Globus pallidus (tissue), 1 donor: ENCODE measurements at places on chromosomes 1 and 21.
A peak's percentile ranks its signal among the peaks of the same experiment; 100 is the strongest.

- no peak for DNase-seq
These were observed 18.7 kb downstream of the CTSK start for GRCh38 chr1:150789396-150789795.

- DNase-seq: no peak
These were observed 116.2 kb downstream of the KCNJ6 start for GRCh38 chr21:37800057-37800455.

GRCh38 chr1:201326710-201327109 is 43.4 kb downstream of the PKP1 start:
- DNase-seq: no peak

DNA sequence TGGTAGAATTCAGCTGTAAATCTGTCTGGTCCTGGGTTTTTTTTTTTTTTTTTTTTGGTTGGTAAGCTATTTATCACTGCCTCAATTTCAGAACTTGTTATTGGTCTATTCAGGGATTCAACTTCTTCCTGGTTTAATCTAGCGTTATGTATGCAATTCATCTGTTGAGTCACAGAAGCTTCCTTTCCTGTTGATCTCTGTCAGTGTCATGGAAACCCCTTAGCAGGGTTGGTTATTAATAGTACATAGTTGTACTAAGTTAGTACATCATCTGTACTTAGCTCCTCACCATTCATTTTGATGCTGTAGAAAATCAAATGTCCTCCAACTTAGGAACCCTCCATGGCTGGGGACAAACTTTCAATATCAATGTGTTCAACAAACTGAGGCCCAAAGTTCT is 51.0 kb upstream of the BARHL2 start:
- no peak for DNase-seq

GRCh38 chr1:110285316-110285715 is 53.9 kb upstream of the RBM15 start:
- no peak for DNase-seq

GRCh38 chr1:208189183-208189582 is 55.0 kb downstream of the PLXNA2 start:
- DNase-seq: no peak

- DNase-seq: no peak
These were observed 9.0 kb upstream of the TBX19 start for GRCh38 chr1:168271636-168272035.

DNA sequence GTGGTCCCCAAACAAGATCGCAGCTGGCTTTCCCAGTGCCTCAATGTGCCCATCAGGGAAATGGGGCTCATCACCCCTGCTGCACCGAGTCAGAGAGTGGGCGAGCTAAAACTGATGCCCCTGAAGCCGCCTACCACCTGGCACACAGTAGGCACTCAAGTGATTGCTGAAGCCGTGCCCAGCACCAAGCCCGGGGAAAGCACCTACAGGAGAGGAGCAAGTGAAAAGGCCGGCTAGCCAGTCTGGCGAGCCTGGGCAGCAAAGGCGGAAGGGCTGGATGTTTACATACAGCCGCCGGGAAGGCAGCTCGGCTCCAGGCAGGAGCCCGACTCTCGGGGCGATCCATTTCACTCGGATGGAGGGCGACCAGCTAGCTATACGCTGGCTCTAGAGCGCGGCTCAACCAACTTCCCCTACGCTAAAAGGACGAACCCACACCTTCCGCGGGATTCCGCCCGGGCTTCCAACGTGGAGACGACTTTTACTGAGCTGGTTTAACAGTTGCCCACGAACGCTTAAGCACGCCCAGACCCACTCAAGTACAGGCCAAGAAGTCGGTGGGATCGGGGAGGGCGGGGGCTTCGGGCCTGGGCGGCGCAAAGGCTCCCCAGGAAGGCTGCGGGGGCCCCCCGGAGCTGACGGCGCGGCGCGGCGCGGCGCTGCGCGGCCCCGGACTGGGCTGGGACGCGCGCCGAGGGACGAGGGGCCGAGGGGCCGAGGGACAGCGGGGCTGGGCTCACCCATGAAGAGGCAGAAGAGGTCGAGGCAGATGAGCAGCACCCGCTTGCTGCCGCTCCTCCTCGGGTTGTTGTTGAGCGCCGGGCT is 1.0 kb downstream of the PLPP3 start:
- DNase-seq: no peak

GRCh38 chr1:9561429-9561828 is 22.2 kb downstream of the SLC25A33 start:
- DNase-seq: peak; percentile 68

DNA sequence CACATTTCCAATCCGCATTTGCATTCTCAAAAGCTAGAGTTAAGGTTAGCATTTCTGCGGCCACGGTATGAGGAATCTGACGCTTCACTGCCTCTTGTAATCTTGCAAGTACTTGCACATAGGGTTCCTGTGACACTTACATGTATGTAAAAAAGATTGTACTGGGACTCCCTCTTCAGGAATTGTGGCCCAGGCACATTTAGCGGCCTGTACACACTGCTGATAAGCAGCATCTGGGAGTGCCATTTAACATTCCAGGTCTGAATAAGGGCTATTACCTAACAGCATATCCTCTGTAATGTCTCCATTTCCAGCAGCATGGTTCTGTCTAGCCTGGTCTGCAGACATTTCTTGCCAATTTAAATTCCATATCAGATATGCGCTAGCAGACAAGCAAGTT is 75.7 kb downstream of the AXDND1 start:
- DNase-seq: no peak
